Hepatocyte (in vitro differentiated cells): ENCODE measurements at places on chromosomes 7 and 10.

DNA sequence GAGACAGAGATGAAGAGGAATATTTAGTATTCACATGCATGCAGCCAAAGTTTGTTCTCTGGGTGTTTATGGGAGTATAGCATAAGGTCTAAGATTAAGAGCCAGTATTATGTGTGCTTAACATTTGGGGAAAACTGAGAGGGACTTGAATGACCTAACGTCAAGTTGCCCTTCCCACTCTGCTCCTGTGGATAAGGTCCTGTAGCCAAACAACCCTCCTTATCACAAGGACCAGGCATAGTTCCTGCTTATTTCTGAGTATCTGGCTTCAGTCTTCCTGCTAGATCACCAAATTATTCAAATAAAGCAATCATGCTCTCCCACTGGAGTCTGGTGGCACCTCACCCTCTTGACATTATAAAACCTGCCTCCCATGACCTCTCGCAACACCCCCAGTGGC, 137.9 kb upstream of the SEMA3E start:
- DNase-seq: no peak

DNA sequence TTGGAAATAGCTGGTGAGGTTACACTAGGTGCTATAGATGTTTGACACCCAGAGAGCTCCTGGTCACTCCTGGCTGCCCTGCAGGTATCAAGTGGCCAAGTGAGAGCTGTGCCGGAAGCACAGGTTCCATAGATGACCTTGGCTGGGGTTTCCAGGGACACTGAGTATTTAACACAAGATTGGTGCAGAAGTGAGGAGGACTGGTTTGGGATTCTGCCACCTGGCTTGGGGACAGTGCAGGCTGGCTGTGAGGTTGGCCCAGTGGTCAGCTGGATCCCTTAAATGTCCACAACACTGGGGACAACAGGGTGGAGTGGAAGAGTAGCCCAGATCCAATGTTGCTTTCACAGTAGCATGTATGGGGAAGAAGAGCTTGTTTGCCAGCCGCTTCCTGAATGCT, 5.3 kb upstream of the ACHE start:
- no peak for DNase-seq

- DNase-seq: no peak
Observed at GRCh38 chr10:28300027-28300426, 2.8 kb downstream of the MPP7 start.

DNA sequence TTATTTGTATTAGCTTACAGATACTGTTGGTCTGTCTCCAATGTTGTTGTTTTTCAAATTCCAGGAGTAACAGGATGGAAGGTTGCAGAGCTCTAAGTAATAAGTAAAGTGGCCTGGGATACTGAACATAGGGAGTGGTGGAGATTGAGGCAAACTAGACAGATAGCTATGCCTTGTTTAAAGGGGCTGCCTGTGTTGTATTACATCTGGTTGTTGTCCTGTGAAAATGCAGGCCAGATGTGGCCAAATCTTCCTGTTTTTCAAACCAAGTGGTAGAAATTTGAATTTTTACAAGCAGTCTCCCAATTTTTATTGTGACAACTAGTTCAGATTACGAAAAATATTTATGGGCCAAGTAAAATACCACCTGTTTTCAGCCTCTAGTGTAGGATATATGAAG, 33.5 kb downstream of the BICC1 start:
- DNase-seq: no peak

DNA sequence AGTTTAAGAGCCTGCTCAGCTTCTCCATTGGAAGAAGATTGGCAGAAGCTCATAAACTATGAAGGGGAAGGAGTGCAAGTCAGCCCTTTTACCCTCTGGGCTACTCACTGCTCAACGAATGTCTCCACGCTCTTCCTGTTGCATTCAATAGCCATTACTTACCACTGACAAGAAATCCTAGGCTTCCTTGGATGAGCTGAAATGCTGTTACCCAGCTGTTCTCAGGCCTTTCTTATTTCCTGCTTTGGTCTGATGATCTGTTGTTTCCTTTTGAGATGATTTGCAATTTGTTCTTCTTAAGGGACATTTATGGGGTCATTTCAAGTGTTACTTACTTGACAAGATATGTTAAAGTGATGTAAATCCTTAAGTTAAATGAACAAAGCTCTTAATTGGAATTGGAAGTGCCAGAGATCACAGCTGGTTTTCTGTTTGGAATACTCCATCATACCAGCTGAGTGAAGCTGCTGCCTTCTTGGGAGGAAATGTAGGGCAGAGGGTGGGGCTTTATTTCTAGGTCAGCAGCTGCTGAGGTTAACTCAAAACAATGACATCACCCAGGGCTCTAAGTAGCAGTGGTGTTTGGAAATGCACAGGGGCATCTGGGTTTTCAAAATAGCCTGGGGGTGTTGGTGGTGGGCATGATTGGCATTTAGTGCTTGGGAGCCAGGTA, 170.0 kb downstream of the PRKCQ start:
- peak; percentile 40 for DNase-seq

DNA sequence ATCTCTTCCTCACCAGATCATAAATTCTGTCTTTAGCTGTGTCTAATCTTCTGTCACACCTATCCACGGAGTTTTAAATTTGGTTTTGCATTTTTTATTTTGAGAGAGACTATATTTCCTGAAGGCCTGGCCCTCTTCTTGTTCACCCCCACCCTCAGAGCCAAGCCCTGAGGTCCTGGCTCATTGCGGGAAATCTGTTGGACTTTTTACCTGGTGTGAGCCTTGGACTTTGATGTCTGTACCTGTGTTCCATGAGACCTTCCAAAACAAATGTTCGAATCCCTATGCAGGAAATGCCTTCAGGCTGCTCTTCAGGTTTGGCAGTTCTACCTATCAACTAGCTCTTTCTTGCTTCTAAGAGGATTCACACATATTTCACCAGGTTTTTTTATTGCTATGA, 175.2 kb upstream of the GRB10 start:
- no peak for DNase-seq

GRCh38 chr7:27890205-27890849, 150.4 kb downstream of the TAX1BP1 start:
- DNase-seq: no peak

GRCh38 chr7:10596827-10597226, 376.8 kb upstream of the PHF14 start:
- DNase-seq: no peak

DNA sequence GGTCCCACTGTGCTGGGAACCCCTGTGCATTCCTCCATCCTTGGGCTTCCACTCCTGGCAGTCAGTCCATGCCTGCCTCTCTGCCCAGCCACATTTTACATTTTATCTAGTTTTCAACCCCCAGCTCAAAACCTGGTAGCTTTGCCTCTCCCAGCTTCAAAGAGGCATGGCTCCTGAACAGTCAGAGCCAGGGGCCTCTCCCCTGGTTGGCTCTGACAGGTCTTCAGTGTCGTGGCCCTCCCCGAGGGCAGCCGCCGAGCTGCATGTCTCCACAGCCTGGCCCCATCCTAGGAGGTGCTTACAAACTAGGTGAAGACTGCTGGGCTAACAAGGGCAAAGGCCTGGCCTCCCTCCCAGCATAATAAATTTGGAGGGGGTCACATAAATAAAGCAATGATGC, 14.8 kb downstream of the COBL start:
- DNase-seq: no peak

DNA sequence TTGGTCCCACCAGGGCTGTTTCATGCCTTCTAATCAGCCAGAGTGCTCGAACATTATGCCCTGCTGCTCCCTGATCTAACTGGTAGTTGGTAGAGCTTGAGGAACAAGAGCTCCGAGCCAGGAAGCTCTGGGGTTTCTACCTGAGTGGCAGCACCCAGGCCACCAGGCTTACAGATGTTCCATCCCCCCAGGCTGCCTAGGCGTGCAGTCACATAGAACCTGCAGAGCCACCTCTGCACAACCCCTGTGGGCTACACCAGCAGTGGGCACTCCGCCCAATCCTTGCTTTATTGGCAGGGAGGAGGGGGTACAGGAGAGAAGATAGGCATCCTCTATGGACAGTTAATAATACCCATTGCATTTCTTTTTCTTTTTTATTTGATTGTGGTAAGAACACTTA, 21.8 kb downstream of the MAP3K8 start:
- DNase-seq: no peak

DNA sequence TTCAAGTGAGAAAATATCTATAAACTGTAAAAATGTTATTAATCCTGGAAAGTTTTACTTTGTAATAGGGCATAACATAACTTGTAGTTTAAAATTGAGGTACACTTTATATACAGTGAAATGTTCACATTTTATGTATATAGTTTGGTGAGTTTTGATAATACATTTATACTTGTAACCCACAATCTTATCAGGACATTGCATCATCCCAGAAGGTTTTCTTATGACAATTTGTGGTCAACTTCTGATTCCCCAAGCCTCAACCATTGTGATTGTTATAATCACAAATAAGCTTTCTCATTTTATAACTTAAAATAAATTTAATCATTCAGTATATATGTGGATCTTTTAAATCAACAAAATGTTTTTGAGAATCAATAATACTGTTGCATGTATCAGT, 151.1 kb downstream of the TFPI2 start:
- no peak for DNase-seq

GRCh38 chr10:33498391-33498891, 164.0 kb upstream of the NRP1 start:
- DNase-seq: no peak

DNA sequence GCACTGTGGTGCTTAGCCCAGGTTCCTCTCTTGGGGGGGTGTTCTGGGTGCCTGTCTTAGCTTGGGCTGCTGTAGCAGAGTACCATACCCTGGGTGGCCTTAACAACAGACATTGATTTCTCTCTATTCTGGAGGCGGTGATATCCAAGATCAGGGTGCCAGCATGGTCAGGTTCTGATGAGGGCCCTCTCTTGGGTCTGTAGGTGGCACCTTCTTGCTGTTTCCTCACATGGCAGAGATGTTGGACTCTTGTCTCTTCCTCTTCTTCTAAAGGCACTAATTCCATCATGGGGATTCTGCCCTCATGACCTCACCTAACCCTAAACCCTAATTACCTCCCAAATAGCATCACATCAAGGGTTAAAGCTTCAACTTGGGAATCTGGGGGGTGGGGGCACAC, 19.9 kb upstream of the CRHR2 start:
- no peak for DNase-seq

DNA sequence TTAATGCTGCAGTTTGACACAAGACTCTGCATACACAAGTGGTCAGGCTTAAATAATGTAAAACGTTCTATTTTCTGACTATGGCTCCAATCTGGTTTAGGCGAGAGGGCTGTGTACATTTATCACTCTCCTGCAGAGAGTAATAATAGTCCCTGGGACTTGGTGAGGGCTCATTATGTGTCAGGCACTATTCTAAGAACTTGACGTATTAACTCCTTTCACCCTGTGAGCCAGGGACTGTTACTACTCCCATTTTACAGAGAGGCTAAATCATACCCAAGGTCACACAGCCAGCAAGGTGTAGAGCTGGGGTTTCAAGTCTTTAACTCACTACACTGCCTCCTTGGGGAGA, 187.2 kb upstream of the LYZL2 start:
- no peak for DNase-seq

GRCh38 chr7:30371321-30371720, 86.9 kb downstream of the ZNRF2 start:
- DNase-seq: no peak

DNA sequence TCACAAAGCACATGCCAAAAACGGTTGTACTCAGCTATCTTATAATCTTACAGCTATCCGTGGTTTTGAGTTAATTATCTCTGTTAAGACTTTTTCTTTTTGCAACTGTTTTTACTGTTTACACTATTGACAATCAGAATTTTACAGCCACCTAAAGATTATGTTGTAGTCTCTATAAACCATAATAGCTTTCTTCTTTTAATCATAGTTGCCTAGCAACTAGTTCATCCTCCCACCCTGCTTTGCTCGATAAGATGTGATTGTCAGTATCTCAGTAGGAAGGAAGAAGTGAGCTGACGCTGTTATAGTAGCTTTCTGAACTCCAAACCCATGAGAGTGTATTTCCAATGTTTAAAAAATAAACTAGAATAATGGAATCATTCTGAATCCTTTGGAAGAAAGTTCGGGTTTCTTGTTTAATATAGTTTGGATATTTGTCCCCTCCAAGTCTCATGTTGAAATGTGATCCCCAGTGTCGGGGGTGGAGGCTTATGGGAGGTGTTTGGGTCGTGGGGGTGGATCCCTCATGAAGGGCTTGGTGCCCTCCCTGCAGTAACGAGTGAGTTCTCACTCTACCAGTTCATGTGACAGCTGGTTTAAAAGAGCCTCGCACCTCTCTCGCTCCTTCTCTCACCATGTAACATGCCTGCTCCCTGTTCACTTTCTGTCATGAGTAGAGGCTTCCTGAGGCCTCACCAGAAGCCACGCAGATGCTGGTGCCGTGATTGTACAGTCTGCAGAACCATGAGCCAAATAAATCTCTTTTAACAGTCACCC, 68.1 kb downstream of the SVOPL start:
- no peak for DNase-seq

DNA sequence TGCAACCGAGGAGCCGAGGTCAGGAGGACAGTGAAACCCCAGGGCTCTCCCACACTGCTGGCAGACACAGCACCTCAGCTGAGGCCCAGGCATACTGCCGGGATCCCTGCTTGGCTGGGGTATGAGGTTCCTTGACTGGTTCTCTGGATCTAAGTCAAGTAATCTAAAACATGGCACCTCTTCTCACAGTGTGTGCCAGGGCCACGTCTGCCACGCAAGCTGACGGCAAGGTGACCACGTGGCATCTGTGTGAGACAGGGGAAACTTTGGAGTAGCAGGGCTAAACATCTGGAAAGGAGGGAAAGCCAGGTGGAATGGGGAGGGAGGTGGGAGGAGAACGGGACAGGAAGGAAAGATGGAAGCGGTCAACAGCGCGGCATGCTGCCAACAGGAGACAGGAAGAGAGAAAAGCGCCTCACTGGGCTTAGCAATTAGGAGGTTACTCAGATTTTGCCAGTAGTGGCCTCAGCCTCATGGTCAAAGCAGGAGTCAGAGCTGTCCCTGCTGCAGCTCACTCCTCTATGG, 103.7 kb downstream of the CXCL12 start:
- no peak for DNase-seq

GRCh38 chr7:41010418-41010817, 692.5 kb downstream of the INHBA start:
- no peak for DNase-seq

DNA sequence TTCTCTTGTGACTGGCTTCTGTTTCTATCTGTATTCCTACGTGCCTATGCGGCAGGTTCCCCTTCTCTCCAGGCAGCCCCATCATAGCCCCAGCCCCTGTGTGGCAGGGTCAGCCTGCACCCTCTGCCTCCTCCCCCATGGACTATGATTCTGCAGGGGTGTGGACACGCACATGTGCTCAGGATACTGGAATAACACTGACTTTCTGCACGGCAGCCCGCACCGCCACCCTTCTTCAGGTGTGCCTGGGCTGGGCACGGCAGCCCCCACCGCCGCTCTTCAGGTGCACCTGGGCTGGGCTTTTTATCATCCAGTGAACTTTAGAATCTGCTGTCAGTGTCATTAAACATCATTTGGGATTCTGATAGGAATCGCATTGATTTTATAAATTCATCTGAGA, 202.6 kb upstream of the PPP2R2D start:
- DNase-seq: no peak

GRCh38 chr7:68362745-68363518, 1235.3 kb upstream of the AUTS2 start:
- no peak for DNase-seq
